ENCODE measurements at places on chromosomes 16 and 17. TPM values are rescaled to one million over a fixed set of nuclear protein-coding genes. Genes with fewer than 3 reads are reported as not detected.

GRCh38 chr16:10318798-10319500 lies 66.9 kb upstream of the ATF7IP2 start:
- no peak for DNase-seq

DNA sequence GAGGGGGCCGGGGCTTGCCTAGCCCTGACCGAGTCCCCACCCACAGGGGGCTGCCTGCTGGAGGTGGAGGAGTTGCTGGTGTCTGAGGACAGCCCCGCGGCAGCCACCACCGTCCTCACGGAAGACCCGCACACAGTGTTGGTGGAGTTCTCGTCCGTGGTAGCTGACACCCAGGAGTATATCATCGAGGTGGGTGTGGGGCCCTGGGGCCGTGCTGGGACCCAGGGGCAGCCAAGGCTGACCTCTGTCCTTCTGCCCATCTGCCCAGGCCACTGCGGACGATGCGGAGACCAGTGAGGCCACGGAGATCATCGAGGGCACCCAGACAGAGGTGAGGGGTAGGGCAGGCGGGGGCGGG lies 1.5 kb upstream of the DNASE1L2 start:
- no peak for DNase-seq

DNA sequence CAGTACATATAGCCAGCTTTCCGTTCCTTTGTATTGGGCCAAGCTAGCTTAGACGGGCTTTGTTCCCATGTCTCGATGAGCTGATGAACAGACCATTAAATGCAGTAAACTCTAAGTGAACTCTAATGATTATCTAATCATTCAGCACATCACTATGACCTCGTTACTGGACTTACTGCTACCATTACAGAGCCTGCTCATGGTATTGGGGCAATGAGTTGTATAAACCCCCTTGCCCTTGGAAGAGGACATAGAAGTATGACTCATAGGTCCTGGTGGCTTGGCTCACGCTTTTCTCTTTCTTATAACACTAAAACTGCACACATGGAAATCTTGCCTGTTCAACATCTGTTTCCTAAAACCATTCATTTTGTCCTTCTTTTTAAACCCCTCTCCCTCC lies 93.6 kb upstream of the DYNLRB2 start:
- DNase-seq: no peak

Gene PERCC1
- polyA plus RNA-seq: not detected

GRCh38 chr17:15381707-15382106 lies 40.3 kb upstream of the TEKT3 start:
- DNase-seq: no peak
